Right atrium auricular region (tissue), 2 donors: ENCODE measurements at places on chromosomes 2 and 18. TPM values are rescaled to one million over a fixed set of nuclear protein-coding genes. Genes with fewer than 3 reads are reported as not detected.
A peak's percentile ranks its signal among the peaks of the same experiment; 100 is the strongest.

- H3K4me1 ChIP-seq = no peaks in the 10 kb centered on the region
- no peaks in the 10 kb centered on the region for H3K27me3 ChIP-seq
- no peaks in the 10 kb centered on the region for H3K36me3 ChIP-seq
- no peak overlapping the region for H3K4me3 ChIP-seq
- H3K27ac ChIP-seq = no peak overlapping the region
These were observed 89.0 kb upstream of the TLK1 start for GRCh38 chr2:171249689-171250088.

GRCh38 chr2:174972924-174973323 is 32.3 kb downstream of the CHN1 start:
- H3K4me1 ChIP-seq = no peaks in the 10 kb centered on the region
- no peak overlapping the region for H3K27ac ChIP-seq
- no peaks in the 10 kb centered on the region for H3K27me3 ChIP-seq
- H3K4me3 ChIP-seq = no peak overlapping the region

GRCh38 chr2:207115715-207116364 is 49.9 kb downstream of the KLF7 start:
- H3K27ac ChIP-seq = no peak overlapping the region
- no peak overlapping the region for H3K4me3 ChIP-seq
- no peaks in the 10 kb centered on the region for H3K27me3 ChIP-seq
- H3K36me3 ChIP-seq = no peaks in the 10 kb centered on the region

Gene DUSP2
- 4.0 TPM for total RNA-seq

Gene PLCL1
- total RNA-seq = 32.0 TPM

DNA sequence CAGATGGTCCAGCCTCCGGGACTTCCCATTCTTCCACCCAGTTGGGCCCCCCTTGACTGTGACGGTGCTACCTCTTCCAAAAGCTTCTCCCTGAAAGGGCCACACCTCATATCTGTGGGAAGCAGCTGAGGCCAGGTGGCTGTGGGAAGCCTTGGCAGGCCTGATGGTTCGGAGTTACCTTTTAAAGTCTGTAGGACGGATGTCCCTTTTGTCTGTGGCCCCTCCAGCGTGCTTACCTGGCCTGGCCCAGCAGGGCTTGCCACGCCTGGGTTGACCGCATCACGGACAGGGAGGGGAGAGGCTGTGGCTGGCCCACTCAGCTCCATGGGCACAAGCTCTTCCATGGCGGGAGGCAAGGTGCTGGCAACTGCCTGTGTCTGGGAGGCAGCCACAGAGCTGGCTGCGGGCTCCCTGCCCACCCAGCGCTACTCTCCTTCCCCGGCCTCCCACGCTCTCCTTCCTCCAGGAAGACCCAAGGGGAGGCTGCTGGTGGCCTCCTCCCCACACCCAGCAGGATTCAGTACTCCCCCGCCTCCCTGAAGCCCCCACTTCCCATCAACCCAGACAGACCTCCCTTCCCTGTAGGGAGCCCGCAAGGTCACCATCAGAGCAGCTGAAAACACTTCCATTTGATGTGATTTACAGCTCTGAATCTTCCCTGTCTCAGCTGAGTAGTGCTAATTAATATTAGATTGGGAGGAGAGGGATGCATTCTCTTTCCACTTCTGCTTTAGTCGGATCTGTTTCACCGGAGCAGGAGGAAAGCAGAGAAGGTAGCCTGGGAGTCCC is 52.8 kb downstream of the EDAR start:
- H3K27ac ChIP-seq = no peak overlapping the region
- peaks cover 11% of the 10 kb centered on the region for H3K4me1 ChIP-seq
- H3K27me3 ChIP-seq = no peaks in the 10 kb centered on the region

GRCh38 chr2:46198966-46199365 is 98.2 kb upstream of the EPAS1 start:
- no peak overlapping the region for H3K4me3 ChIP-seq
- H3K27me3 ChIP-seq = no peaks in the 10 kb centered on the region
- peaks cover 27% of the 10 kb centered on the region for H3K4me1 ChIP-seq
- peak; percentile 56 for DNase-seq
- H3K27ac ChIP-seq = no peak overlapping the region

DNA sequence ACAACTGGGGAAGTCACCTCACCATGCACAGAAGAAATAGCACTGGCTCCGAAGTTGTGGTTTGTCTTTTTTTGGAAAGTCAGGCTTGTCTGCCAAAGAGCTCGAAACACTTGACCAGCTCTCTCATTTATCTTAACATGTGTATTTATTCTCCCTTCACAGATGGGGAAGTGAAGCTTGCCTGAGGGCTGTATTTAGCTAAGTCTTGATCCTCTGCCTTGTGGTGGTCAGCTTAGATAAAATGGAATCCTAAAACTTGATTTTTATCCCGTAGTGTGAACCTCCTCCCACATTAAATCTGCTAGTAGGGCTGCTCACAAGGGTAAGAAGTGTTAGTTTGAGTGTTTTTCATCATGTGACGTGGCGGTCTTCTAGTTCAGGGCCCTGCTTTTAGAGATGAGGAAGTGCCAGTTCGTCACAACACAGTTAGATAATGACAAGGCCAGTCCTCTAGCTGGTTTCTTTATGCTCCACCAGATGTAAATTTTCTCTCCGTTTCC is 89.7 kb downstream of the TMEM247 start:
- no peak for DNase-seq
- no peaks in the 10 kb centered on the region for H3K36me3 ChIP-seq
- H3K27ac ChIP-seq = peak overlapping the region; percentile 70

Gene ANKRD62
- not detected for total RNA-seq
